ENCODE measurements at places on chromosomes 6 and 20. TPM values are rescaled to one million over a fixed set of nuclear protein-coding genes. Genes with fewer than 3 reads are reported as not detected.

The MAS1 gene
- 0.05 TPM for polyA plus RNA-seq

The ARHGAP40 gene
- 0.79 TPM for polyA plus RNA-seq

The SLC52A3 gene
- 3.6 TPM for polyA plus RNA-seq

DNA sequence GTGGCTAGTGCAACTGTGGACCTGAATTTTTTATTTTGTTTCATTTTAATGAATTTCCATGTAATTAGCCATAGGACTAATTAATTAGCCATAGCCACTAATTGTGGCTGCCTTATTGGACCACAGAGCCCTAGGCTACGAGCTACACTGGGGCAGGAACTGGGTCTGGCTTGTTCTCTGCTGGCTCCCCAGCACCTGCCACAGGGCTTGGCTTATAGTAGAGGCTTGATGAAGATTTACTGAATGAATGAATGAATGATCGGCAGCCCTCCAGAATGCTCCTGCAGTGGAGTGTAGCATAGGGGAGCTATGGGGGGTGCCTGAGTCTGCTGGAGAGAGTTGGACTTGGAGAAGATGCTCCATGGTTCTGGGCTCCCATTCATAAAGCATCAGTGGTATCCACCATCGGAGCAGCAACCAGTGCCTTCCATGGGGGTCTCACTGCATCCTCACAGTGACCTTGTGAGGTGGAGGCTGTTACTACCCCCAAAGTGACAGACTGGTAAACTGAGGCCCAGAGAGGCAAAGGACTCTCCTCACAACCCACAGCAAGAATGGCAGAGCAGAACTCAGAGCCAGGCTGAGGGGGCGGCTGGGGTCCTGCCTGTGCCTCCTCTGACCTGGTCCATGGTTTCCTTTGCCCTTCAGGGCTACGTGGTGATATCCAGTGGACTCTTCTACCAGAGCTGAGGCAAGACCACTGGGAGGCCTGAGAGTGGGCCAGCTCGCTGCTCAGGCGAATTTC is 8.6 kb upstream of the BPIFB6 start:
- no peak for DNase-seq

The ULBP3 gene
- polyA plus RNA-seq, result 11.3 TPM

The SLC22A23 gene
- polyA plus RNA-seq, result 15.8 TPM

The PGC gene
- 0.07 TPM for polyA plus RNA-seq

The LGSN gene
- 0.96 TPM for polyA plus RNA-seq

The TMC2 gene
- polyA plus RNA-seq, result 0.32 TPM

DNA sequence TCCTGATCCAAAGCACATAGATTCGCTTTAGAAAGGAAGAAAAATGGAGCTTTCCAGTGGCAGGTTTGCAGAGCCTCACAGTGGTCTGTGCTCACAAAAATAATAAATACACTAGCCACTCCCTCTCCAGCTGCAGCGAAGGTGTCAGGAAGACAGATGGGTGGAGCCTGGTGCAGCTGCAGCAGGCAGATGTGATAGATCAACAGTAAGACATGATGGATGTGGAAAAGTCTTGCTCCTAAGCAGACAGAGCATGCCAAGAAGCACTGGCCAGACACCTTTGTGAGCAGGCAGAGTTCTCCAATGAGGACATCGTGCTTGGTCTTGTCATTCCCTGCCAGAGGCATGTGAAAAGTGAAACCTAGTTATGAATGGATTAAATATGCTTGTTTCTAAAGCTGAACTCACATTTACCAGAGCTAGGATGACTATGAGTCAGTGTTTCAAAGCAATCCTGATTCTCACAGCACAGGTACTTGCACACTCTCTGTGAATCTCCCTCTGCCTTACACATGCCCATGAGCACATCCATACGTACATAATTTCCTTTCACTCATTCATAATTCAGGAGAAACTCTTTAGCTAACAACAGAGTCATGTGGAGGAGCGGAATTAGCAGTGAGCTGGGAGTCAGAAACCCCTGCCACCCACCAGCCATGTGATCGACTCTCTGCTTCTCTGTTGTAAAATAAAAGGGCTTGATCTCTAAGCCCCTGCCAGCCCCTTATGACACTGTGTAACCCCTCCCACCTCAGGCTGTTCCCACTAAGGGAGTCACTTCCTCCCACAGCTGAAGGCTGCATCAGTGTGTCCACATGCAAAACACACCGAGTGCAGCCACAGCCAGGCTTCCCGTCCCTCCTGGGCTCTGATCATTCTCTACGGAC is 111.2 kb downstream of the SCML4 start:
- no peak for DNase-seq

The RSPO4 gene
- polyA plus RNA-seq, result 1.9 TPM

The COQ3 gene
- polyA plus RNA-seq, result 12.1 TPM

The PDCD2 gene
- polyA plus RNA-seq, result 84.3 TPM

The COL19A1 gene
- 5.7 TPM for polyA plus RNA-seq

- DNase-seq, result no peak
These were observed 42.5 kb upstream of the PNISR start for GRCh38 chr6:99467509-99468106.

- DNase-seq, result peak; percentile 73
These were observed 170.7 kb downstream of the ERMARD start for GRCh38 chr6:169921853-169922824.

The C20orf141 gene
- polyA plus RNA-seq, result not detected

The TFAP2C gene
- 0.83 TPM for polyA plus RNA-seq

The PDE10A gene
- polyA plus RNA-seq, result 27.7 TPM

- DNase-seq, result no peak
These were observed 52.4 kb upstream of the RNF24 start for GRCh38 chr20:4067600-4068261.

The HDGFL1 gene
- polyA plus RNA-seq, result not detected

- DNase-seq, result no peak
These were observed 93.8 kb upstream of the LY86 start for GRCh38 chr6:6494677-6495076.

The OPRM1 gene
- not detected for polyA plus RNA-seq

- no peak for DNase-seq
These were observed 97.5 kb downstream of the ZMYND8 start for GRCh38 chr20:47258745-47259695.

The TNXB gene
- polyA plus RNA-seq, result 6.1 TPM

Data from renal cortex interstitium (tissue), 15 donors.